ENCODE measurements at places on chromosomes 16 and 17.

- DNase-seq = no peak
Measured at GRCh38 chr17:33076979-33077378, 85.3 kb downstream of the SPACA3 start.

GRCh38 chr16:35187665-35188225 is 1728.3 kb downstream of the TP53TG3F start:
- DNase-seq = no peak

DNA sequence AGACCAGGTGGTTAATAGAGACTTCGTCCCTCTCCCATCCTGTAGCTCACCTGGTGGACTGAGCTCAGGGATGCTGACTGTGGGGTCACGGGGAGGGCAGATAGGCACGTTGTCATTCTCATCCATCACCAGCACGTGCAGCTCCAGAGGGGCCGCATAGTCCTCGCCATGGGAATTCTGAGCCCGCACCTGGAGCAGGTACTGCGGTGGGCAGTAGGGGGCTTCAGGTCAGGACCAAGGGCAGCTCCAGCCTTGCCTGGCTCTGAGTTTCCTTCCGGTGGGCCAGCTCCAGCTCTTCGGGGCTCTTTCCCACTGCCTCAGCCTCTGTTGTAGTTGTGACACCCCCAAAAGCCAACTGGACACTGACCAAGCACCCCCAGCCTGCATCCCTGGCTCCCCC is 5.6 kb downstream of the CDH16 start:
- DNase-seq = no peak

- DNase-seq = no peak
Measured at GRCh38 chr17:27546624-27547300, 84.2 kb upstream of the LGALS9 start.

- no peak for DNase-seq
Measured at GRCh38 chr17:42055027-42055426, 4.6 kb upstream of the C17orf113 start.

- DNase-seq = peak; percentile 73
Measured at GRCh38 chr16:29900102-29900887, at the start of gene ASPHD1. ASPHD1 (plus strand) TSS chr16:29900488; CDS start chr16:29900972, 484 bp downstream.

DNA sequence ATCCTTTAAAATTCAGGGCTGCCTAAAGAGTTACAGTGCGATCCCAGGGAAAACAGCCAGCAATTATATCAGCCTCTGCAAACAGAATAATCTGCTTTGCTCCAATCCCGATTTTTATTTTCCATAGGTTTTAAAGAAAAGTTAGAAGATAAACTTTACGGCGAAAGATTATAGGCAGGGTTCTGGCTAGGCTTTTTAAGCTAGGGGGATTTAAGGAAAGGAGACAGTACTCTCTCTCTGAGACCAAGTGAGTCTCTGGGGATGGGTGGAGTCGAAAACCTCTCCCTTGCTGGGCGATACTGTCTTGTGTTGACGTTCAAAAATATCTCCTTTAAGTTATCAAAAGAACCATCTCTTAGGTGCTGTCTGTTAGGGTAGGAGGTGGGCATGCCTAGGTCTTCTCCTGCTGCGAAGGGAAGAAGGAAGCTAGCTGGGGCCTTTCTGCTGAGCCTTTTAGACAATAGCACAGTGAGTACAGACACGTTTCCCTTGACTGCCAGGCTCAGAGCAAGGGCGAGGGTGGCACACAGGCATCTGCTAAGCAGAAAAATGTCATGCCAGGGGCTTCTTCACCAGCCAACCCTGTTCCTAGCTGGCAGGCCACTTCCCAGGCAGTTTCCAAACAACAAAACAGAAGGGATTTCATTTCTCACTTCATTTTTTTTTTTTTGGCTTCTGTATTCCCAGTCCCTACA is 167.9 kb upstream of the MAF start:
- no peak for DNase-seq

DNA sequence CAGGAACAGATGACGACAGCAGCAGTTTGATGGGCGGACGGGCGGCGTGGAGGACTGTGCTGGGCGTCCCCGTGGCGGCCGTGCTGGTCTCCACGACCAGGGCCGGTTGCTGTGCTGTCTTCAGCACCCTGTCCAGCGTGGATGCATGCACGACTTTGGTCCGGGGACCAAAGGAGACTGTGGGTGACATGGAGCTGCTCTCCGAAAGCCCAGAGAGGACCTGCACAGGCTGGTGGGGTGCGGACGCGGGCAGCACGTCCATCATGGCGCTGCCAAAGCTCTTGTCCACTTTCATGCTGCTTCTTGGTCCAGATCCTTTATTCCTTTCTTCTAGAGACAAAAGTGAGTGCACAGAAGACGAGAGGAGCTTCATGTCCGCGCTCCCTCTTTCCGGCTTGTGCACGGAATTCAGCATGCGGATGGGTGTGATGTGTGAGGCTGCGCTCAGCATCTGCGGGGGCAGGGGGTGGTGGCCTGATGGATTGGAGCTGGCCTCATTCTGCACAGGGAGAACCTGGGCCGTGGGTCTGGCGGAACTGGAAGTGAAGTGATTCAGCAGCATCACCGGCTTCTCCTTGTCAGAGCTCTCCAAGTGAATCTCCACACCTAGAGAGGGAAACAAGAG is 20.3 kb downstream of the MAP1LC3B start:
- DNase-seq = no peak

- DNase-seq = no peak
Measured at GRCh38 chr16:58563775-58564174, 48.5 kb downstream of the SETD6 start.
